NCI-H2081 treated with DMSO at 0.1 percent for 48 hours (cell line): ENCODE measurements at places on chromosomes 11 and 22.

- no peak for DNase-seq
Observed at GRCh38 chr22:28741200-28741784, 328 bp downstream of the CHEK2 start.

- DNase-seq, result no peak
Observed at GRCh38 chr11:93525601-93526345, 17.4 kb downstream of the SMCO4 start.

DNA sequence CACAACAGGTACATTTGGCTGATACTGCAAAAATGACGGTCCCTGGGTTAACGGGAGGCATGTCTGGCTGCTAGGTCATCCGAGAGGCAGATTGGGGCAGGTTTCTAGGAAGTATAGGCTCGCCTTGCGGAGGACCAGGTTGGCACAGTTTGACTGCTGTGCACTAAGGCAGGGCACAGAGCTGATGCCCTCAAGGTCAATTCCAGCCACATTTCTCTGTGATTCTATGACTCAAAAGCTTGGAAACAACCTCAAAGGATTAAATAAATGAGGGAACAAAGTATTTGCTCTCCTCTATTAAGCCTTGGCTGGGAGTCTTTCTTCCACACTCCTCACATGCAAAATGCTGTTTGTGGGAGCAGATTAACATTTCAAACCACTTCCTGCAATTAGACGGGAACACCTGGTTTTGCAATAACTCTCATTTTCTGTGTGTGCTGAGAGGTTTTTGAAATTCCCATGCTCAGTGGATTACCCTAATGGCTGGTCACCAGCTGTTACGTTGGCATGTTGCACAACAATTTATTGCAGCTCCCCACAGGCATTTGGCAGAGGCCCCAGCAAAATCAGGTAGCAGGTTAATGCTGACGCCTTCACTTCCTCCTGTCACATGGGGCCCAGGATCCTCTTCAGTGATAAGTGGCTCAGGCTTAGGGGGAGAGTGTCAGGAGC, 61.0 kb upstream of the PLET1 start:
- peak; percentile 95 for DNase-seq

DNA sequence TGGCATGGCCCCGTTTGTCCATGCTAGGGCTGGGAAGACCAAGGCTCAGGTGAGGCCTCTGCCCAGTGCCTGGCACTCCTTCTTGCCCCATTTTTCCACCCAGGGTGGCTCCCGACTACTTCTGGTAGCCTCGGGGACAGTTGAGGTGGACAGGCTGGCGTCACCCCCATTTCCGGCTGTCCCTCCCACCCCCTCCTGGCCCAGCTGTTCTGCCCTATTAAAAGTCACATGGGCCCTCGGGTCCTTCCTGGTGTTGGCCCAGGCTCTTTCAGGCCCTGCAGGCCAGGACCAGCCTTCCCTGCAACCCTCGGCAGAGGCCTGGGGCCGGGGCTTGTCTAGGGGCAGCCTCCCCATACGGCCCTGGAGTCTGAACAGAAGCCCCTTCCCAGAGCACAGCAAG, 9.5 kb downstream of the CD81 start:
- no peak for DNase-seq

- no peak for DNase-seq
Observed at GRCh38 chr11:35170503-35170902, 31.5 kb downstream of the CD44 start.

GRCh38 chr11:34451053-34451452, 12.3 kb downstream of the CAT start:
- no peak for DNase-seq

DNA sequence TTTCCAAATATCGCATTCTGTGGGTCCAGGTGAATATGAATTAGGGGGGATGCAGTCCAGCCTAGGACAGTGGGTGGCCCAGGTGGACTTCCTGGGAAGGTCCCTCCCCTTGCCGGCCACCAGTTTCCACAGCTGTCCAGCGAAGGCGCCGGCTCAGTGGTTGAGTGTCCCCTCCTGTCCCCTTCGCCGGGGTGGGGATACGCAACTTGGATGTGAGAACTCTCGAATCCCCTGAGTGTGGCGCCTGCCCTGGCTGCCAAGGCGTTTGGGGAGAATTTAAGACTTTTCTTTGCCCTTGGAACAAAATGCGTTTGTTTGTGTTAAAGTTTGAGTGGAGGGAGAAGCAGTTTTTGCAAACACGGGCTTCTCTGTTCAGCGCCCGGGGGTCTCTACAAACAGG, 123.7 kb downstream of the KCNQ1OT1 start:
- no peak for DNase-seq

- DNase-seq, result no peak
Observed at GRCh38 chr11:130553306-130553705, 104.9 kb downstream of the ADAMTS15 start.
